Stimulated activated CD8-positive, alpha-beta memory T cell treated with anti-CD3 and anti-CD28 coated beads, Interleukin-7, amount 100 ng/mL, for 1 hour (primary cell): ENCODE measurements at places on chromosomes 1 and 21.

DNA sequence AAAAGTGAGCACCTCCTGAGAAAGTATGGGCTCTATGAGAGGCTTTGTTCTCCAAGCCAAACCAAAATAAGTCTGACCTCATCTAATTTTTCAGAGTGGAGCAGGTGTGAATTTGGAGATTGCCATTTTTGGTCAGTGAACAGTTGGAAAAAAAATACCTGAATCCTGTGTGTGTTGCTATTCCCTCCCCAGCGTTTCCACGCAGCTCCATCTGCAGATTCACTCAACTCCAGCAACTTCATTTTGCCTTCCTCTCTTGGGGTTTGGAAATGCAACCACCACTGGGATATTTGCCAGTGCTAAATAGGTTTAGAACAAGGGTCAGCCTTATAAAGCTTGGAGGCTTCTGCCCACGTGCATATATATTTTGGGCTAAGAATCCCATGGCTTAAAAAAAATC, 11.2 kb downstream of the CASQ2 start:
- no peak for DNase-seq

- DNase-seq, result no peak
Observed at GRCh38 chr1:240909701-240910457, 297.9 kb upstream of the GREM2 start.

GRCh38 chr1:78672428-78672827, 22.8 kb downstream of the IFI44 start:
- DNase-seq, result no peak

GRCh38 chr1:159652506-159652905, 61.9 kb downstream of the CRP start:
- DNase-seq, result no peak

GRCh38 chr1:30598571-30599114, 124.7 kb downstream of the MATN1 start:
- no peak for DNase-seq

DNA sequence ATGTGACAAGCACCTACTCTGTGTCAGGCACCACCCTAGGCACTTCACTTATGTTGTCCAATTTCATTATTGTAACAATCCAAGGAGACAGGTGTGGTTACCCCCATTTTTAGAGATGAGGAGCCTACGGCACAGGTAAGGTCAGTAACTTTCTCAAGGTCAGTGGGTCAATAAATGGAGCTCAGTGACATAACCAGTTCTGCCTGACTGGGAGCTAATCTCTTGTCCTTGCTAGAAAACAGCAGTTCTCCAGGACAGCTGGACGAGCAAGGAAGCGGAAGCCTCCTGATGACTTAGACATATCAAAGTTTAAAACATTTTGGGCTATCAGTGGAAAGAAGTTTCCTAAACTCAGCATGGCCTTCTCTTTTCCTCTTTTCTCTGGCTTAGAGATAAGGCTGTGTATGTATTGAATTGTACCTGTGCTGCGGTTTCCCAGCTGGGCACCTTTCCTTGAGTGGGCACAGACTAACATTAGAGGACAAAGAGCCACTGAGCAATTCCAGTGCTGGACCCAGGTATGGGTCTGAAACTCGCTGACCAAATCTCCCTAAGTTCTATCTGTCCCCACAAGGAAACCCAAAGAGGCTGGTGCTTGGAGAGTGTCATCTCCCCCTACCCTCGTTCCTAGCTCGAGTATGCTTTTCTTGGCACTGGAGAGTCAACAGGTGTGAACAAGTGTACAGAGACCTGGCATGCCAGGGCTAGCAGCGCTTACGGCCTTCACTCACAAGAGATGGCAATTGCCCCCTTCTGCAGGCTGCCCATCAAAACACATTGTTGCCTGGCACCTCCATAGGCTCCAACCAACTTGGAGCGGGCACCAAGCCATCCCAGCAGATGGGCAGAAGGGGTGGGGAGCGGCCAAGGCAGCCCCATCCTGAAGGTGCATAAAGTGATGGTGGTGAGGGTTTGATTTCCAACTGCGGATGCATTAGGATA, 456.1 kb upstream of the PROX1 start:
- DNase-seq, result no peak

- no peak for DNase-seq
Observed at GRCh38 chr1:30366911-30367310, 356.5 kb downstream of the MATN1 start.

- DNase-seq, result no peak
Observed at GRCh38 chr21:34795548-34796180, 126.9 kb downstream of the CLIC6 start.

DNA sequence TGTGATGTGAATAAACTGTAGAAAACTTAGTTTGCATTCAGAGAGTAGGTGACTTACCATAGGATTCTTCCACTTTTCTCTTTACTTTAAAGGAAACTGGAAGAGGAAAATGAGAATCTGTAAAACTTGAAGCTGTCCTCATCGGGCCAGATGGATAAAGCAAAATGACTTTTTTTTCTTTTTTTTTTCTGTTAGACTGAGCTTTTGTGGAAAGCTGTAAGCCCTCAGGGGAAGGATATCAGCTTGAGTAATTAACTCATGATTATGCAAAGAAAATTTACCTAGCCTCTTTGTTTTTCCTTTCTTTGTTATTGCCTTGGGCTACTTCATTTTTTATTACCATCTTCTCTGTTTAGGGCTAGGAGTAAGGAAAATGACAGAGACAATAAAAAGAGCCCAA, 53.4 kb downstream of the DPH5 start:
- DNase-seq, result no peak

DNA sequence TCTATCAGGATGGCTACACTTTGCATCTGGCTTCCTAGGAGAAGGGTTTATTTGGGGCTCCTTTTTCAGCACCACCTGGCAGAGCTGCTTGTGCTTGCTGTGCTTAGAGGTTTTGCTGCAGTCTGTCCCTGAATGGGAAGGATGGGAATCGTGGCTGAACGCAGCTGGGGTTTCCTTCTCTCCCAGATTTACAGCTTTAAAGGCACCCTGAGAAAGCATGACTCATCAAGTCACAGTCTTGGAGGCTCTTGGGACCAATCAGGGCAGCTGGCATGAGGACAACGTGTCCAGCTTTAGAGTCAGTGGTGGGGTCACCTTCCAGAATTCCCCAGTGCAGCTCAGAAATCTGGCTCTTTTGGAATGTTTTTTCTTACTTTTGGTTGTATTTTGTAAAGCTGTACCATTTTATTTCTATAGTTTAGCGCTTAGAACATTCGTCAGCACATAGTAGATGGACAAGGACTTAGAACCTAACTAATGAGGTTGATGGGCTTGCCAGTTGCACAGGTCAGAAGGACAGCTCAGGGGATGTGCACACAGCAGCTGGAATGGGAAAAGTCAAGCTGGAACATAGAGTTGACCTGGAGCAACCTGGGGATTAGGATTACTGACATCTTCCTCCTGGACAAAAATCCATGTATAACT, 222.6 kb downstream of the PRDM2 start:
- no peak for DNase-seq

DNA sequence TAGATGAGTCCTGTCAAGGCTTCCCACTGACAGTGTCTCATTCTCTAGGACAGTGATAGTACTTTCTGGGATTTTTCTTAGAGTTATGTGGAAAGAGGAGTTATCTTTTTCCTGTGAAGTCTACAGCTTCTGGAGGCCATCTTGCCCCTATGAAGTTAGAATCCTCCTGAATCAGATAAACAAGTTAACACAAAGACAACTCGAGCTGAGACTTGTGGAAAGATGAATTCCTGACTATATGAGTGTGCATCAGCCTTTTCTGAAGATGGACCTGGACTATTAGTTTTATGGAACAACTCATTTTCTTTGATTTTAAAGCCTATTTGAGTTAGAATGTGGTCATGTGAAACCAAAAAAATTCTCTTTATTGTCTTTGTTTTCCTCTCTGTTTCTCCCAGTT, 290.9 kb downstream of the LRRIQ3 start:
- DNase-seq, result no peak

DNA sequence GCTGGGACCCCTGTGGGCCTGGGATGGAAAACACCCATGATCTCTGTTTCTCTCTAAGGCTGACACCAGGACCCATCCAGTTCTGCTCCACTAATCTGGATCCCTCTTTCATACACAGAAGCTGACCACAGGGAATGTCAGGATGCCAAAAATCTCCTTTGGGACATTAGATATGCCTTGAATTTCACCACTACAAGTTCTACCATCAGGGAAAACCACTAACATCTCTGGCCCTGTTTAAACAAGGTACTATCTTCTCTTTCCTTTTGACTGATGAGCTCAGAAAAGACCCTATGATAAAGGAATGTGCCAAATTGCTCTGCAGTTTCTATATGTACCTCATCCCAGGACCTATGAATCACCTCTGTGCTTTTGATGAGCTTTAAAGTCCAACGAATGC, 10.2 kb upstream of the PLXNA2 start:
- DNase-seq, result no peak

DNA sequence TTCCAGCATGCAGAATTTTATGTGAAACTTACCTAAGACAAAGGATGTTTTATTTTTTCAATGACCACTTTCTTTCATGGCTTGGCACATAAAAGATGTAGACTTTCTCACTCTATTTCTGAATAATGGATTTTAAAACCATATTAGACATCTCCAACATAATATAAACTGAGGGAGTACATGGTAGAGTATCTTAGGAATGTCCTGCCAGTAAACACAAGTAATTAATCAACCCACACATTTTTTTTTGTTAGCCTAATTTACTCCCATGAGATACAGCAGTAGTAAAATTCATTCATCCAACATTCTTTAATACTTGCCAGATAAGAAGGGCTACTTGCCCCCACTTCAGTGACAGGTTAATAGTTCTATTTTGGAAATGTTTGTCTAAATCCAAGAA, 235.4 kb upstream of the ADAMTS5 start:
- DNase-seq, result no peak

DNA sequence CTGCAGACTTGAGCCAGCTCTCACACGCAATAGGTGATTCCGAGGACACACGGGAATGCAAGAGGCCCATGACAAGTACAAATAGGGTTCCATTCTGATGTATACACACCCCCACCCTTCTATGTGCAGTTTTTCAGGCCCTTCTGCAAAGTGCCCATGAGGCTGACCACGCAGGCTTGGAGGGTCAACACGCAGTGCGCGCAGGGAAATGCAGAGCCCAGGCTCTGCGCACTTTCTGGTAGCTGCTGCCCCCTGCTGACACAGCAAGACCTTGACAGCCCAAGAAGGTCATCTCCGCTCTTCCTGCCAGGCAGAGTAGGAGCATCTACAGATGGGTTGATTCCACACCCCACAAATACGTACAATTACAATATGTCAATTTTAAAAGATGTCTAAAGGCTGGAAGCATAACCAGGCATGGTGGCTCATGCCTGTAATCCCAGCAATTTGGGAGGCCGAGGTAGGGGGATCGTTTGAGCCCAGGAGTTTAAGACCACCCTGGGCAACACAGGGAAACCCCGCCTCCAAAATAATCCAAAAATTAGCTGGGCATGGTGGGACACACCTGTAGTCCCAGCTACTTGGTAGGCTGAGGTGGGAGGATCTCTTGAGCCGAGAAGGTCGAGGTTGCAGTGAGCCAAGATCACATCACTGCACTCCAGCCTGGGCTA, 18.5 kb downstream of the SH3BP5L start:
- DNase-seq, result no peak

- no peak for DNase-seq
Observed at GRCh38 chr1:169163059-169163458, 56.6 kb downstream of the ATP1B1 start.

DNA sequence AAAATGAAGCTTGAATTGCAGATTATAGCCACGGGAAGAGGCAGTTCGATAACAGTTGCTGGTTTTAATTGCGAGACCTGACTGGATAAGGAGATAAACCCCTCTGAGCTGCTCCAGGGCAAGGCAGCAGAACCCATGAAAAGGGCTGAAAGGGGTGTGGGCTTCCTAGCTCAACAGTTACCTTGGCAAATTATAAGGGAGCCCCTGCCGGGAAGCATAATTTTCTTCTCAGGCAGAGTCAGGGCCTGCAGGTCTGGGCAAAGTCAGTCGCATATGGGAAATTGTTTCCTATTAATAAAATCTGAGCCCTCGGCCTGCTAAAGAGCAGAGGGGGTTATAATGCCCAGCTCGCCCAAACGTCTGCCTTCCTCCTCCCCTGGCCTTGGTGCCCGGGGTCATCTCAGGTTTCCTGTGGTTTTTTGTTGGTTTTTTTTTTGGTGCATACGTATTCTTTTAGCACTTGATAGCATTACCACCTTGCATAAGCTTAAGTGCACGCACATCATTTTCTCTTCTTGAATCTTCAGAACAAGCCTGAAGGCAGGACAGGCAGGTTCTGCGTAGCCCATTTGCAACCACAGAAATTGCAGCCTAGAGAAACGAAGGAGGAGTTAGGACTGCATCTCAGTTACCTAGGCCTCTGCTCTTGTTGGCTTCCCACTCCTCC, 33.9 kb upstream of the SELENON start:
- no peak for DNase-seq

DNA sequence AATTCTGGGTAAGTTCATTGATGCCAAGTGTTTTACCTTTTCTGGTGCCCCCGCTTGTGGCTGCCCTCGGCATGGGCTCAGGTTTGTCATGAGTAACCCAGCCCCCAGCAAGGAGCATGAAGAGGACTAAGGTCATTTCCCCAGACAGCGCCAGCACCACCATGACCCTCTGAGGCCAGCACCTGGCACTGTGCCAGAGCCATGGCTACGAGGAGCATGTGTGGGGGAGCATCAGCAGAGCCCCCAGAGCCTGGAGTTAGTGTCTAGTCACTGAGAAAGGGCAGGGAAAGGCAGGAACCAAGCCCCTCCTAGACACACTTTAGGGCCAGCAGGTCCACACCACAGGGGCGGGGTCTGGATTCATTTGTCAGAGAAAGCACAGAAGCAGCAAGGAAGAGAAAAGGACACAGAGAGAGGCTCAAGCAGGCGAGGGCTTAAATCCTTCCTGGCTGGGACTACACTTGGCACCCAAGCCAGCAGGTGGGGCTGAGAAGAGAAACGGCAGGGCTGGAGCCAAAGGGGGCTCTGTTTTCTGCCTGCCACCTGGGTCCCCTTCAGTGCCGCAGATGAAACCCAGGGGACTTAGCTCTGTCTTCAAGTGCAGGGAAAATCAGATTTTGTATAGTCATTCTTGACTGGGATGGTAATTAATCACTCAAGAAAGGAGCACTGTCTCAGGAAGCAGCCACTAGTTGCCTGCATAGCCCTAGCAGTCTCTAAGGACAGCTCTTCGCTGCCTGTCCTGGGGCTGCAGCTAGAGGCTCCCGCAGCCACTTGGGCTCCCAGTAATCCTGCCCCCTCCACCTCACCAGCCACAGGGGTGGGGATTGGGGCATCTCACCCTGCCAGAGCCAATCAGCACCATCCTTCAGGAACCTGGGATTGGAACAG, 79.6 kb upstream of the ZC3H12A start:
- DNase-seq, result no peak

GRCh38 chr1:182200025-182200812, 138.7 kb upstream of the ZNF648 start:
- DNase-seq, result no peak

GRCh38 chr1:65309304-65310077, at the start of gene DNAJC6:
DNAJC6 (plus strand) TSS chr1:65309543; CDS start chr1:65309746, 203 bp downstream.
- no peak for DNase-seq

DNA sequence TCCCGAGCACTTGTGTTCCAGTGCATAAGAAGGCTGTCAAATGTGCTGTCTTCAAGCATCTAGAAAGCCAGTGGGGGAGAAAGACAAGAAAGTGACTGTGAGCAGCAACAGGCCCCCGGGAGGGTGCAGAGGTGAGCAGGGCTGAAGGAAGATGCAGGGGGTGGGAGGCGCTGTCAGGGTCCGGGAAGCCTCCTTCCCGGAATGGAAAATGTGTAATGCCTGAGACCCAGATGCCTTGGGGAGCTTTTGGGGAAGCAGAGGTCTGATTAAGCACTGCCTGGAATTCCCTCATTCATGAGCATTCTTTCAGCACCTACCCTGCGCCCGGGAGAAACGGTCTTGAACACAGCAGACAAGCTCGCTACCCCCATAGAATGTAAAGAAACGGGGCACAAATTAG, 1.3 kb downstream of the NPHP4 start:
- no peak for DNase-seq

- DNase-seq, result no peak
Observed at GRCh38 chr1:240234485-240235210, 143.0 kb downstream of the FMN2 start.
